ENCODE measurements at places on chromosomes 1 and 21.

DNA sequence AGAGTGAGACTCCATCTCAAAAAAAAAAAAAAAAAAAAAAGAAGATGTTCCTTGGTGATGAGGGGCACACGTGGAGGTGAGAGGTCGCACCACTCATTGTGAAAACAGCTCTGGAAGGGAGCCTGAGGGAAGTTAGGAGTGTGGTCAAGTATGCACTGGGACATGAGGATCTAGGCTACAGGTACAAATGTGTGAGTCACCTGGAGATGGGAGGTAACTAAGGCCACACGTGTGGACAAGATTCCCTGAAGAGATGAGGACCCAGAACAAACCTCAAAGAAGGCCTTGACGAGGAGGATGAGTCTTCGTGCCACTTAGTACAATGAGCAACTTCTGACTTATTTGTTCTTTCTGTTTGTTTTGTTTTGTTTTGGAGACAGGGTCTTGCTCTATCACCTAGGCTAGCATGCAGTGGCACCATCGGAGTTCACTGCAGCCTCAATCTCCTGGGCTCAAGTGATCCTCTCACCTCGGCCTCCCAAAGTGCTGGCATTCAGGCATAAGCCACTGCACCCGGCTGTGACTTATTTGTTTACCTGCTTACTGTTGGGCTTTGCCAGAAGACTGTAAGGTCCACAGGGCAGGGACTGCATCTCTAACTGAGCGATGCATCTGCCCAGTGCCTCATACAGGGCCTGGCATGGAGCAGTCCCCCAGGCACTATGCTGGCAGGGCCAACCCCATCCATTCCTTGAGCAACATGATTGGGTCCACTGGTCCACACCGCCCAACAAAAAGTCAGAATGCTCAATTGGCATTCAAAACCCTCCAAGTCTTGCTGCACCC lies 6.4 kb downstream of the ASAP3 start:
- DNase-seq, result no peak

DNA sequence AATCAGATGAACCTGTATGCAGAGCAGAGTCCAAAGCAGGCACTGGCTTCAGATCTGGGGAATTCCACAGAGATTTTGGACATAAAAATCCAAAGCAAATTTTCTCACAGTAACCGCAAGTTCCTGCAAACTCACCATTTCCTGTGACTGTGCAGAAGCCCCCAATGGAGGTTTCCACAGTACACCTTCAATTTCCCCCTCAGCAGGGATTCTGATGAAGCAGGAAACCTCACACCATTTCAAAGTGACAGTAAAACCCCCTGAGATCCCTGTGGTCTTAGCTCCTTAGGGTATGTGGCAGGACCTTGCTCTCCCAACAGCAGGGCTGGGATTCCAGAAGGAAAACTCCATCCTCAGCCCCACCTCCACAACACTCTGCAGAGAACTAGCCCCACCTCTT lies 6.0 kb upstream of the TGFBR3 start:
- DNase-seq, result no peak

GRCh38 chr1:214708321-214708955 lies 105.4 kb downstream of the CENPF start:
- DNase-seq, result no peak

GRCh38 chr1:32350785-32351398 lies 11.4 kb downstream of the FAM229A start:
- DNase-seq, result no peak

DNA sequence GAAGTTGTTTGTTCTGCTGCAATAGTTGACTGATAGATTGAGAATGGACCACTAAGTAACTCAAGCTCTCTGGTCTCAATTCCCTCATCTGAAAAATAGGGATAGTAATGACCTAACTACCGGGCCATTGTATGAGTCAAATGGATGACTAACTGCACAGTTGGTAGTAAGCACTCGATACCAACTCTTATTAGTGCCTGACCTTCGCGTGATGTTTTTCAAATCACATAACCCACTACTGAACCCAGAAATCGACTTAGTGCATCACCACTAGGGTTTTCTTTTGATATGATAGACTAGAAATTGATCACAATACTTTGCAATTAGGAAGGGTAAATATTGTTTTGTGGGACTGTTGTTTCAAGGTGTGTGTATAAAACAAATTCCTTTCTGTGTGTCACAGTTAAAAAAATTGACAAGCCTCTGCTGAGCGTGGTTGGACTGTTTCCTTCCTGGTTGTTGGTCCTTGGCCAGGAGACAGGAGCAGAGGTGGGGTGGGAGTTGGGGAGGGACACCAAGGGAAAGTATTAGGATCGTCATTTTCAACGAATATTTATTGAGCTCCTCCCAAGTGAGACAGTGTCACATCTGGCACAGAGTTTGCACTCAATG lies 54.0 kb upstream of the LRP8 start:
- DNase-seq, result no peak

DNA sequence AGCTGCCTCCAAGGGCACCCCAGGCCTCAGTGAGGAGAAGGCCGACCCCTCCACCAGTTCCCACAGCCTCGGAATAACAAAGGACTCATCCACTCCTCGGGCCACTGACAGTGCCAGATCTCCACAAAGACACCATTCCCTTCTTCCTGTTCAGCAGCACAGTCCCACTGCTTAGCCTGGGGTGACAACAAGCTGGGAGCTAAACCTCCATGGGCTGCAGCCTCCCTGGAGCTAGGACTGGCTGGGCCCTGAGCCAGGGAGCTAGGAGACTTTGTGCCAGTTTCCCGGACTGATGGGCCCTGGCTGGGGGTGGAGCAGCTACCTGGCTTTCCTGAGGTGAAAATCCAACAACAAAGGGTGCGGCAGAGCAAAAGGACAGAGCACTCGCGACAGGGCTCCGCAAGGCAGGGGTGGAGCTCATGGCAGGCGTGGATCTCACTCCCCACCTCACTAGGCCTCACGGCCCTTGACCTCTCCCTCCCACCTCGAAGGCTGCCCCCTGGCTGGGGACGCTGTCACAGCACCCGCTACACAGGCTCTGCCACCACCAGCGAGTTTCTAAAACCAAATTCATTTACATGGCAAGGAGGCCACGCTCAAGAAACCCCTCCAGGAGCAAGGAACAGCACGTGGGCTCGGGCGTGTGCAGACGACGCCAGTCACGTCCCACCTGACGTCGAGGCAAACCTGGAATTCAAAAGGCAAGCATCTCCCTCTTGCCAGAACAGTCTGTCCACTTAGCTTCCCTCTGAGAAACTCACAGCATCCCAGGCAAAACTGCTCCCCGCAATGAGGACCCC lies 13.8 kb downstream of the SLC35E2B start:
- DNase-seq, result no peak

- DNase-seq, result no peak
Measured at GRCh38 chr1:38651669-38652068, 207.9 kb downstream of the RRAGC start.

GRCh38 chr1:244801246-244801645 lies 34.2 kb upstream of the COX20 start:
- DNase-seq, result no peak

DNA sequence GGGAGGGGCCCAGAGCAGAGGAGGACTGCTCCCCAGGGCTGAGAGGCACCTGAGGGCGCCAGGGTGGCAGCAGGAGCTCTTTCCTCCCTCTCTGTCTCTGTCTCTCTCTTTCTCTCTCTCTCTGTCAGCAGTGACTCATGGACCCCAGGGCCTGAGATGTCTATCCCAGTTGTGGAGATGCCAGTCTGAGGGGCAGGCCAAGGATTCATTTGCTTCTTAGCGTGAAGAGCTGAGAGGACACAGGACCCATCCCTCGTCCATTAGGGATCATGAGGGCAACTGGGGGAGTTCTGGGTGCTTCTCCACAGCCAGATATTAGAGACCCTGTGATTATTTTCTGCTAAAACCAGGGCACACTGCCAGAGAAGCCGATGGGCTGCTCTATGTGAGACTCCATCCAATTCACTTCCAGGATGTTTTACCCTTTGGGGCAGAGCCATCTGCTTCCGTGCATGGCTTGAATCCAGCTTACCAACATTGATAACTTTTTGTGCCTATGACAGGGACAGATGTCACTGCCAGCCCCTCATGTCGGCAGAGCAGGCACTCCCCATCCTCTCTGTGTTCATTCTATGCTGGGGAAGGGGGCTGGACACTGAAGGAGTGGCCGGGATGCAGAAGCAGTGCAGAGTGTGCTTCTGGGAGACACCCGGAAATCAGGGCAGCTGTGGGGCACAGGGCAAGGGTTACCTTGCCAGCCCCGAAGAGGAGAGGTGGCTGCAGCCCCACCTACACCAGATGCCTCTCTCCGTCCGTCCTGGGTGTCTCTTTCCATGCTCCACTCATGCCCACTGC lies 4.1 kb upstream of the PCBP3 start:
- DNase-seq, result no peak

DNA sequence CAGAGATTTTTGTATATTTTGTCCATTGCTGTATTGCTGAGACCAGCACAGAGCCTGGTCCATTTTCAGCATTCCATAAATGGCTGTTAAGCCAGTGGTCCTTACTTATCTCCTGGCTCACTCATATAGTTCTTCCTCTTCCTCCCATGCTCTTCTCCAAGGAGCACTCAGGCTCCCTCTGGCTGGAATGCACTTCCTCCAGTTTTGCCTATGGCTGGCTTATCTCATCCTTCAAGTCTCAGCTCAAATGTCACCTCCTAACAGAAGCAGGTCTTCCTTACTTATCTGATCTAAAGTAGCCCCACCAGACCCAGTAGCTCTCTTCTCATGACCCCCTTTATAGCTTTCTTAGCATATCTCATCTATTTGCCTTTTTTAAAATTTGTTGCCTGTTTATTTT lies 146.9 kb downstream of the SLC30A10 start:
- no peak for DNase-seq

DNA sequence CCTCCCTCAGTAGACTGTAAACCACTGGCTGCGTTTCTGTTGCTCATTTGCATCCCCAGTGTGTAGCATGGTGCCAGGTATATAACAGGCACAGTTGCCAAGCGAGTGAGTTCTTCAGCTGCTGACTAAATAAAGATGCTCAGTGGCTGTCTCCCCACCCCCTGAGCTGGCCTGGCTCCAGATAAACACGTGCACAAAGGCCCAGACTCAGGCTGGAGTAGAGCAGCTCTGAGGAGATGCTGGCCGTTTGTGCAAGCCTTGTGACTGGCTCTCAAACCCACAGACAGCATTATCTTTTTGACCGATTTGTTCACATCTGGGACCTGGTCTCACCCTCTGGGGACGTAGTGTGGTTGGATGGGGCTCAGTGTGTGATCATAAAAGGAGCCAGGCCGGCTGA lies 7.1 kb downstream of the CHRNB2 start:
- DNase-seq, result no peak

- DNase-seq, result no peak
Measured at GRCh38 chr1:246373828-246374569, 133.1 kb downstream of the SMYD3 start.

DNA sequence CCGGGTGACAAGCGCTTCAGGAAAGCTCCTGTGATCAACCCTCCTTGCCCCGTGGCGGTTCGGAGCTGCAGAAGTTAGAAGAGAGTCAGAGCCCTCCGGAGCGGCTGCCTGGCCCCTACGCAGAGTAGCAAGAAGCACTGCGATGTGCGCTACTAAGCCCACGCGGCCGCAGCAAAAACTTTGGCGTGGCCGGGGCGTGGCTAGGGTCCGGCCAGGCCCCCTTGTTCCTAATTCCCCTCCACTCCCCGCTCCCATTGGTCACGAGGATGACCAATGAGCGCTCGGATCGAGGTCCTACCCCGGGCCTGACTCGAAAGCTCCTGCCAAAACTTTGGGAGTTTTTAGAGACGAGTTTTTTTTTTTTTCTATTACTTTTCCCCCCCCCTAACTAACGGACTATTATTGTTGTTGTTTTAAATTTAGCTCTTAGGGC lies at the start of gene HLX:
Gene HLX (plus strand): TSS at position 368 of the 433 bp plus-strand sequence. CDS start 415 bp downstream, outside the sequence.
- DNase-seq, result no peak

DNA sequence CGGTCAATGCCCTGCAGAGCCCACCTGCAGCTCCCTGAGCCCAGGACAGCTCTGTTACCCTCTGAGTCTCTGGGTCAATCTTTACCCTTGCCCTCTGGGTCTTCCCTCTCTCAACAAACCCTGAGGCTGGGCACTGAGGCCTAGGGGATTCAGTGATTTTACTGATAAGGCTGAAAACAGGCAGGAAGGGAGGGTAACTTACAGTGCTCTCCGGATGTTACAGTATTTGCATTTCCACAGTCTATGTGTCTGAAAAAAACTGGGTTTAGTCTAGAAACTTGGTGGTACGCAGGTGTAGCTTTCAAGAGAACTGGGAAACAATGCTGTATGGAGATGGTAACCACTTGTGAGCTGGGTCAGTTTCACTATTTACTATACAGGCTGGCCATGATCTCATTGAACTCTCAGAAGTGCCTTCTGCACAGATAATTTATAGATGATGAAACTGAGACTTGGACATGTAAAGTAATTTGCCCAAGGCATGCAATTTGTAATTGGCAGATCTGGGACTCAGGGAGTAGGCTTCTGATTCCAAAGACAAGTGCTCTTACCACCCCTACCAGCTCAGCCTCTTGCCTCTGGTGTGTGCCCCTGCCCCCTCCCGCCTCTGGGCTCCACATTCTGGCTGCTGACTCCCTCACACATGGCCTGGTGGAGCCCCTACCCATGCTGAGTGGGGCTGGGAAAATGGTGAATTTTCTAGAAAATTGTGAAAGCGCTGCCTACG lies 48.8 kb downstream of the TENT5C start:
- DNase-seq, result no peak

- no peak for DNase-seq
Measured at GRCh38 chr1:57672346-57673140, 248.7 kb upstream of the DAB1 start.

DNA sequence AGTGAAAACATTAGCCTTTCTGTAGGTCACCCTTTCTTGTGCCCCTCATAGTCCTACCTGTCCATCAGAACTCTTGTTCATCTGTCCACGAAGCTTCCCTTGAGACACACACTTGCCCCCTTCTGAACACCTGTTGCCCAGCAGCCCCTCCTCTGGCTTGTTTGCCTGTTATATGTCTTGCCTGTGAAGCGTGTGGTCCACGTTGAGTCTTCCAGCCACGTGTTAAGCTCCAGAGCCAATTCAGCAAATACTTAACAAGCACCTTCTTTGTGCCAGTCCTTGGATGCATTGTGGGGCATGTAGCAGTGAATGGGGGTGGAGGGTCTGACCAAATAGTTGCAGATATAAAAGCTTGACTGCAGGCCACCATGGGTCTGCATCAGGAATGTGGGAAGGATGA lies 66.6 kb downstream of the MAN1C1 start:
- no peak for DNase-seq

DNA sequence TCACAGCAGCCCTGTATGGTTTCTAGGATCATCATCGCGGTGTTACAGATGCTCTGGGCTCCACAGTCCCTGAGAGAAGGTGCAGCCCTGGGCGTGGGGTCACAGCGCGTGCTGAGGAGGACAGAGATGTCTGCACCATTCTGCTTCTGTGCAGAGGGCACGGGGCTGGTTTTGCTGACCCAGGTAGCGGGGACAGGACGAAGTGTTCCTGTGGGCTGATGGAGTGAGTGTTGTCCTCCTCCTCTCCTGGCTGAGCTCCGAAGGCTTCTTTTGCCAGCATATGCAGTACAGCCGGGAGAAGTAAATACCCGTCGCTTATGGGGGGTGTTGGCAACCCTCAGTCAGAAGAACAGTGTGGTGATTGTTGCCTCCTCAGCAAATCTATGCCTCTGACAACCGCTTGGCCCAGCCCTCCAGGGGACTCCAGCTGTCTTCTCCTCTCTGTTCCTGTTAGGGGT lies 101.5 kb downstream of the DDX20 start:
- no peak for DNase-seq

- DNase-seq, result no peak
Measured at GRCh38 chr1:175197531-175197930, 5.0 kb upstream of the KIAA0040 start.
